Aorta (tissue), 5 donors: ENCODE measurements at places on chromosomes 3 and 15. TPM values are rescaled to one million over a fixed set of nuclear protein-coding genes. Genes with fewer than 3 reads are reported as not detected.

Gene MKRN3
- 0.28 TPM for polyA plus RNA-seq

Gene C3orf22
- polyA plus RNA-seq, result not detected

Gene NTRK3
- 84.0 TPM for polyA plus RNA-seq

Gene PRTG
- 0.13 TPM for polyA plus RNA-seq

Gene ATP13A4
- polyA plus RNA-seq, result not detected

Gene HSPBAP1
- polyA plus RNA-seq, result 11.7 TPM

Gene COLQ
- 16.6 TPM for polyA plus RNA-seq

Gene DUOX1
- polyA plus RNA-seq, result 0.13 TPM

Gene CMTM8
- polyA plus RNA-seq, result 1.8 TPM

Gene C15orf62
- not detected for polyA plus RNA-seq

Gene GOLGA6L7
- polyA plus RNA-seq, result not detected

Gene GABRA5
- not detected for polyA plus RNA-seq

Gene NR2E3
- 0.46 TPM for polyA plus RNA-seq

Gene SLC9C1
- not detected for polyA plus RNA-seq

Gene AMT
- 12.6 TPM for polyA plus RNA-seq

Gene VWA5B2
- polyA plus RNA-seq, result 0.10 TPM

Gene CCR3
- polyA plus RNA-seq, result not detected

Gene CCNB2
- polyA plus RNA-seq, result 1.5 TPM

Gene ATOSA
- polyA plus RNA-seq, result 19.3 TPM
